Uterine smooth muscle cell (primary cell): ENCODE measurements at places on chromosomes 2 and 18. TPM values are rescaled to one million over a fixed set of nuclear protein-coding genes. Genes with fewer than 3 reads are reported as not detected.

The UGT1A9 gene
- total RNA-seq: not detected in 2 replicates

The SPC25 gene
- total RNA-seq: 2.6 and 15.2 TPM in 2 replicates

The VWC2L gene
- under 0.01 TPM in 1 of 2 replicates, not detected in the other for total RNA-seq

The EFEMP1 gene
- total RNA-seq: 10.8 and 35.9 TPM in 2 replicates

The TNS1 gene
- total RNA-seq: 64.6 and 97.8 TPM in 2 replicates

The IL1RL1 gene
- 0.12 and 0.77 TPM in 2 replicates for total RNA-seq

The CASP8 gene
- total RNA-seq: 30.1 and 30.4 TPM in 2 replicates

The ABCA12 gene
- under 0.01 TPM in 1 of 2 replicates, not detected in the other for total RNA-seq

The ATP8B1 gene
- total RNA-seq: 46.1 and 48.7 TPM in 2 replicates

The SYT4 gene
- not detected in 2 replicates for total RNA-seq

The ASB18 gene
- not detected in 2 replicates for total RNA-seq

The AQP12B gene
- total RNA-seq: not detected in 2 replicates

The ZAP70 gene
- 0.12 TPM in 1 of 2 replicates, not detected in the other for total RNA-seq

The CCBE1 gene
- 13.8 and 21.2 TPM in 2 replicates for total RNA-seq

The FAP gene
- 206 and 269 TPM in 2 replicates for total RNA-seq

The CRYGC gene
- not detected in 2 replicates for total RNA-seq

The APLF gene
- 4.2 and 5.5 TPM in 2 replicates for total RNA-seq

The KCNG2 gene
- not detected in 2 replicates for total RNA-seq

The ABCG5 gene
- total RNA-seq: not detected in 2 replicates

The COL3A1 gene
- 841 and 1,747 TPM in 2 replicates for total RNA-seq

The CDH19 gene
- under 0.01 TPM in 1 of 2 replicates, not detected in the other for total RNA-seq

The KIAA2012 gene
- not detected in 2 replicates for total RNA-seq

The NTSR2 gene
- not detected in 2 replicates for total RNA-seq

The CNGA3 gene
- not detected in 2 replicates for total RNA-seq

The CHST10 gene
- total RNA-seq: 11.0 and 14.2 TPM in 2 replicates

The DLX2 gene
- total RNA-seq: under 0.01 TPM in 1 of 2 replicates, not detected in the other

The CIDEA gene
- 5.2 and 12.1 TPM in 2 replicates for total RNA-seq

The GALNT3 gene
- total RNA-seq: 0.87 and 0.89 TPM in 2 replicates

The ECEL1 gene
- not detected in 2 replicates for total RNA-seq

The REEP1 gene
- 0.11 and 0.12 TPM in 2 replicates for total RNA-seq

The EML6 gene
- 0.62 and 1.1 TPM in 2 replicates for total RNA-seq

The TMEM163 gene
- total RNA-seq: not detected in 2 replicates

The TP53I3 gene
- total RNA-seq: 31.3 and 65.1 TPM in 2 replicates

The KCNJ3 gene
- 0.12 and 0.22 TPM in 2 replicates for total RNA-seq

The SERPINB4 gene
- total RNA-seq: not detected in 2 replicates

The FZD7 gene
- 29.1 and 33.4 TPM in 2 replicates for total RNA-seq

The SLC38A11 gene
- 0.22 and 1.5 TPM in 2 replicates for total RNA-seq

The GNAL gene
- 0.22 and 0.50 TPM in 2 replicates for total RNA-seq

The FEV gene
- total RNA-seq: not detected in 2 replicates

The IL36G gene
- total RNA-seq: not detected in 2 replicates

The MAP3K19 gene
- total RNA-seq: not detected in 2 replicates

The ZNF519 gene
- total RNA-seq: 3.7 and 6.4 TPM in 2 replicates

The MROH2A gene
- total RNA-seq: not detected in 2 replicates

The GPR45 gene
- total RNA-seq: not detected in 2 replicates

The DNAJC5G gene
- total RNA-seq: not detected in 2 replicates

The ALLC gene
- 0.25 TPM in 1 of 2 replicates, not detected in the other for total RNA-seq

The FRZB gene
- 0.11 and 0.12 TPM in 2 replicates for total RNA-seq
